ENCODE measurements at places on chromosomes 4 and X.

- no peak for DNase-seq
Measured at GRCh38 chr4:85116008-85116407, 149.5 kb upstream of the WDFY3 start.

- DNase-seq: no peak
Measured at GRCh38 chrX:144637731-144638130, 609.6 kb upstream of the SPANXN1 start.

DNA sequence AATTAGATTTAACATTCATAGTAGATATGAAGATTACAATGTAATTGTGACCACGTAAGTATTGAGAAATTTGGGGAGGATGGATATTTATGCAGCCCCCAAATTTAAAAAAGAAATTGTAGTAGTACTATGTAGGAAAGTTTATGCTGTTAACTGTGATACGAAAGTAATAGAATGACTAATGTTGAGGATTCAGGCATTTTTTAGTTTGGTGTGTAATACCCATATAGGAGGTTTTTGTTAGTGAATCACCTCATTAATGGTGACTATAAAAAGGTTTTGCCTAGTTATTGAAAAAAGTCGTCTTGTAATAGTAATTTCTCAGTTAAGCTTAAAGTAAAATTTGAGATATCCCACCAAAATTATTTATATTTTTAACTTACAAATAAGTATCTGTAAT, 67.2 kb downstream of the SMARCAD1 start:
- DNase-seq: no peak

DNA sequence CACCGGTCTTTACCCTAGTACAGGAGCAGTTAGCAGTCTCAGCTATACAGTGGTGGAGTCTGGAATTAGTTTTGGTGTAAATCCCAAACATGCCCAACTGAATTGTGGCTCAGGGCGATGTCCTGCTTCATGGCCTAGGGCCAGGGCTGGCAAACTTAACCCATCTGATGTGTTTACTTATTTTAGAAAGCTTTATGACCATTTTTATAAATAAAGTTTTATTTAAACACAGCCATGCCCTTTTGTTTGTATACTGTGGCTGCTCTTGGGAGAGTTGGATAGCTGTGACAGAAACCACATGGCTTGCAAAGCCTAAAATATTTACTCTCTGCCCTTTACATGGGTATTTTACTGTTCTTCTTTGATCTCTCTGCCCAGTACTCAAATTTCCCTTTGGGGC, 7.1 kb downstream of the FRMPD4 start:
- no peak for DNase-seq

DNA sequence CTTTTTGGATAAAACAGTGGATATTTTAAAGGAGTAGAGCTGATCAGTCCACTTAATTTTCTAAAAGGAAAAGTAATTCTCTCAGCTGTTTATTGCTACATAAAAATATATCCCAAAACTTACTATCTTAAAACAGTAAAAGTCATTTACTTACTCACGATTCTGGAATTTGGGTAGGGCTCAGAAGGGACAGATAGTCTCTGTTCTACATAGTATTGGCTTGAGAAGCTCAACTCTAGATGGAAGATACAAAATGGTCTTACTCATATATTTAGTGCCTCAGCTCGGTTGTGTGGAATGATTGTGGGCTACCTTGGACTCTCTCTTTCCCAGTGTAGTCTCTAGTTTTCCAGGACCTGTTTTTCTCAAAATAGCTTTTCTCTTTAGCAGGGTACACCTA, 691.5 kb upstream of the POU3F4 start:
- DNase-seq: no peak

DNA sequence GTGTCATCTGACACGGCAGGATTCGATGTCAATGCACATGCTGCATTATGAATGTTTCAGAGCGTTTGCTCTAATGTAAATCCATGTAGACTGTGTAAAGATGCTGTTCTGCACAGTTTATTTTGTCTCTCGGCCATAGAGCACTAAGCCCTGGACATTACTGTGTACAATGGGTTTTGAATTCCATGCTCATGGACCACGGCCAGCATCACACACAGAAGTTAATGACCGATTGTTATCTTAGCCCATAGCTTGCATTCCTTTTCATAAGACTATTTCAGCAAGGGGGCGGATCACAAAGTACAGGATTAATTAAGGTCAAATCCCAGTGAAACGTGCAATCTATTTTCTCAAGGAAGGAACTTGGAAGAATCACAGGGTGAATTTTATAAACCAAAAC, 286.1 kb upstream of the TENM3 start:
- DNase-seq: no peak

DNA sequence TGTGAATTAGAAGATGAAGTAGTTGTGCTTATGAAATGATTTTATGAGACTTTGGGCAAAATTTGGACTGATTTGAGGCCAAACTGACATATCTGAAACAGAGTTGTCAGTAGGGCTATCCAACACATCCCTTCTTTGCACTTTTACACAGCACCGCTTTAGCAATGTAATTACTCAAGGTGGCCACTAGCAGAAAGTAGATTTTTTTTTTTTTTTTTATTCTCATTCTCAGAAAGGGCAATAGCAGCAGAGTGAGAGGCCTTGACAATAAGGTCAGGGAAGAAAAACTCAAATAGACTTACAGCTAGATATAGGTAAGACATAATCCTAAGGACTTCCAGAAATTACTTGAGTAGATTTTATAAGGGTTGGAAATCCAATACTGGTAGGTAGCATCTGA, 414.3 kb downstream of the NAP1L3 start:
- DNase-seq: no peak

DNA sequence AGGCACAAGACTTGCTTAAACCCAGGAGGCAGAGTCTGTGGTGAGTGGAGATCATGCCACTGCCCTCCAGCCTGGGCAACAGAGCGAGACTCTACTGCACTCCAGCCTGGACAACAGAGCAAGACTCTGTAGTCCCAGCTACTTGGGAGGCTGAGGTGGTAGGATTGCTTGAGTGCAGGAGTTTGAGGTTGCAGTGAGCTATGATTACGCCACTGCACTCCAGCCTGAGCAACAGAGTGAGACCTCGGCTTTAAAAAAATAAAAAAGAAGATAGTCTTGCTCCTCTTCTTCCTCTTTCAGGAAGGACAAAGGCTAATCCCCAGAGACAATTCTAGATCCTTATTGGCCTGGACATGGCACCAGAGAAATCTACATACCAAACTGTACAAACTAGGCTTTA, 5.7 kb upstream of the PPEF2 start:
- no peak for DNase-seq

DNA sequence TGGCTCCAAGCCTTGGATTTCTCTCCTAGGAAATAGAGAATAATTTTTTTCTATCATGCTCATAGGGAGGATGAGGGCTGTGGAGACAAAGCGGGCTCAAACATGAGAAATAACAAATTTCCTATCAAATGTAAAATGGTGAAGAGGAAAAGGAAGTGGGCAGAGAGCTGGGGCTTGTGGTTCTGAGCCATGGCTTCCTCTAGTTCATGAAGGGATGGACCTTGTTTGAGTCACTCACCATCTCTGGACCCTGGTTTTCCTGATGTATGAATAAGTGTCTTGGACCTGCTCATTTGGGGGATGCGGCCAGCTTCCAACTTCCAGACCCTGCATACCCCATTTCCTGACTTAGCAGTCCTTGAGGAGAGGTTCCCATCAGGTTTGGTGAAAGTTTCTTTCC, 63.0 kb downstream of the MSX1 start:
- DNase-seq: peak; percentile 72

DNA sequence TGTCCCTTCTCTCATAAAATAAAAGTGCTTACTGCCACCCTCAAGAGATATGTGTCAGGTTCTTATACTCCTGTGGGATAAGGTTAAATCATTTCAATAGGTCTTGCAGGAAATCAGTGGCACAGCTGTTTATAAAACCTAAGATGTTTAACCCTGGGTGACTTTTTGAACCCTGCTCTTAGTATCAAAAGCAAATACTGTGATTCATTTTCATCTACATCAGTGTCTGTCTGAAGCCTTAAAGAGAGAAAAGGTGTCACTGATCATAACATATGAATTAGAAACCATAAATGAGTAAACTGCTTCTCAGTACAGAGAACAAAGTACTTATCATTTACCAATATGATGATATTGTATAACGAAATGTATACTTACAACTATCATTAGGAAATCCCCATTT, 59.0 kb downstream of the CCSER1 start:
- DNase-seq: no peak

DNA sequence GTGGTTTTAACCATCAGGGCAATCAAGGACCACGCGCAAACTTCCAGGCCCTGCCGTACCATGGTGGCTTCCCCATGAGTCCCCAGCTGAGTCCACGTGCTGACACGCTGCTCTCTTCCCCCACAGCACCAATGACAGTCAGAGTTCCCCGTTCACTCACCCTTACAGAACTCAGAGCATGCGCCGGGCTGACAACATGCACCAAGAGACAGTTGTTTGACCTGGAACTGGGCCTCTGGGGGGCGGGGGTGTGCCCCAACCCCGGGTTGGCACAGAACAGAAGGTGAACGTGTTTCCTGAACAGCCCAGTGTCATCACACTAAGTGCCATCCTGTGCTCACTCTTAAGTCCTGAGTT, 29.4 kb downstream of the IRF2 start:
- peak; percentile 56 for DNase-seq

GRCh38 chr4:137545461-137545861, 13.2 kb upstream of the PCDH18 start:
- no peak for DNase-seq

GRCh38 chr4:118173956-118174725, 139.9 kb downstream of the NDST3 start:
- DNase-seq: peak; percentile 38

GRCh38 chr4:99625369-99625768, 32.3 kb downstream of the C4orf54 start:
- no peak for DNase-seq

DNA sequence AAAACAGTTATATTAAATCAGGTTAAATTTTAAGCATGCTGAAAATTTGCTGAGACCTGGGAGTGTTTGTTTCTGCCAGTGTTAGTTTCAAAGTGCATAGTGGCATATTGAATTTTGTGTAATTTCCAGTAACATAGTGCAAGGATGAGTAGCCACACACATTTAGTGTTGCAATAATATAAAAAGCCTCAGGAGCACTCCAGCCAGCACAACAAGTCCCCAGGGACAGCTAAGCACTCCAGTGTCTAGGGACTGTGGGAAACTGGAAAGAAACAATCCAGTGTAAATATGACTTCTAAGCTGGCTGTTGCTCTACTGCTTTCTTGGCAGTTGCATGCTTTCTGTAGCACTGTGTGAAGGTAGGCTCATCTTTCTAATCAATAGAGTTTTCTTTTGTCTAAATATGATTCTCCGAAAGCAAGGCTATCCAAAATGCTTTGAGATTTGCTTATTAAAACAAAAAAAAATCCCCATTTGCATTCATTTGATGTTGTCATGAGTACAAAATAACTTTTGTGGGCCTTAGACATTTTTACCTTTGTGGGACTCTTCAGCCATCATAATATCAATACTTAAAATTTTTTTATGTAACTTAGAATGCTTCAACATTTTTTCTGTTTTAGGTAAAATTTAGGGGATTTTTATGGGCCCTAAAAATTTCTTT, 24.2 kb upstream of the CXCL2 start:
- DNase-seq: no peak
